AG09319 (cell line): ENCODE measurements at places on chromosomes 3 and 15.

DNA sequence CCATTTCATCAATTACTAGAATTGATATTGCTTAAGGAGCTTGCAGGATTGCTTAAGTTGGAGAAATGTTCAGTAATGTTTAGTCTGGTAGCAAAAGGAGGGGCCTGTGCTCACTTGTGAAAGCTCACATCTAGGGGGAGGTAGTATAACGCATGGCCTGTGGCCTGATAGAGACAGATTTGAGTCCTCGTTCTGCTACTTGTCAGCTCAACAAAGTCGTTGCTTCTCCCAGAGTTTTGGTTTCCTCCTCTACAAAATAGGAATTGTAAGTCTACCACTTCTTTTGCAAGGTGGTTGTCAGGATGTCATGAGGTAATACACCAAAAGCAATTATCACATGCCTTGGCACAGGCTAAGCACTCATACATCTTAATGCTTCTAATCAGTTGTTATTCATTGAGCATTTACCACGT lies 1.3 kb downstream of the ST3GAL6 start:
- no peak for DNase-seq

DNA sequence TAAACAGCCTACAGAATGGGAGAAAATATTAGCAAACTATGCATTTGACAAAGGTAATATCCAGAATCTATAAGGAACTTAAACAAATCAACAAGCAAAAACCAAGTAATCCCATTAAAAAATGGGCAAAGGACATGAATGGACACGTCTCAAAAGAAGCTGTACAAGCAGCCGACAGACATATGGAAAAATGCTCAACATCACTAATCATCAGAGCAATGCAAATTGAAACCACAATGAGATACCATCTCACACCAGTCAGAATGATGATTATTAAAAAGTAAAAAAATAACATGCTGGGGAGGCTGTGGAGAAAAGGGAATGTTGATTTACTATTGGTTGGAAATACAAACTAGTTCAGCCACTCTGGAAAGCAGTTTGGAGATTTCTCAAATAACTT lies 30.7 kb upstream of the PPM1L start:
- DNase-seq = no peak

- DNase-seq = no peak
Observed at GRCh38 chr15:70204652-70205051, 106.9 kb upstream of the TLE3 start.

DNA sequence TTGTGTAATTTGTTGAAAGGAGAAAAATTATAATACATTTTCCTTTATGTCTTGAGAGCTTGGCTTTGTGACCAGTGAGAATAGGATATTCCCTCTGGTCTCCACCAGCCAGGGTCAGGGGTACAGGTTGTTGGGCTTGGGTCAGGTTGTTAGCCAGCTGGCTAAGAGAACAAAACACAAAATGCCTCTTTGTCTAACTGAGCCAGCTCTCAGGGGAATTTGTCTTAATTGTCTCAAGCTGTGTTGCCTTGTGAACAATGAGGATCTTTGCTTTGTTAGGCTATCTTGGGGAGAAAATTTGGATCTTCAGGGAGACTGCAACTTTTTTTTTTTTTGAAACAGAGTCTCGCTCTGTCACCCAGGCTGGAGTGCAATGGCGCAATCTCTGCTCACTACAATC lies 17.7 kb upstream of the GK5 start:
- DNase-seq = no peak

GRCh38 chr3:135792858-135793475 lies 172.6 kb upstream of the PPP2R3A start:
- DNase-seq = no peak

DNA sequence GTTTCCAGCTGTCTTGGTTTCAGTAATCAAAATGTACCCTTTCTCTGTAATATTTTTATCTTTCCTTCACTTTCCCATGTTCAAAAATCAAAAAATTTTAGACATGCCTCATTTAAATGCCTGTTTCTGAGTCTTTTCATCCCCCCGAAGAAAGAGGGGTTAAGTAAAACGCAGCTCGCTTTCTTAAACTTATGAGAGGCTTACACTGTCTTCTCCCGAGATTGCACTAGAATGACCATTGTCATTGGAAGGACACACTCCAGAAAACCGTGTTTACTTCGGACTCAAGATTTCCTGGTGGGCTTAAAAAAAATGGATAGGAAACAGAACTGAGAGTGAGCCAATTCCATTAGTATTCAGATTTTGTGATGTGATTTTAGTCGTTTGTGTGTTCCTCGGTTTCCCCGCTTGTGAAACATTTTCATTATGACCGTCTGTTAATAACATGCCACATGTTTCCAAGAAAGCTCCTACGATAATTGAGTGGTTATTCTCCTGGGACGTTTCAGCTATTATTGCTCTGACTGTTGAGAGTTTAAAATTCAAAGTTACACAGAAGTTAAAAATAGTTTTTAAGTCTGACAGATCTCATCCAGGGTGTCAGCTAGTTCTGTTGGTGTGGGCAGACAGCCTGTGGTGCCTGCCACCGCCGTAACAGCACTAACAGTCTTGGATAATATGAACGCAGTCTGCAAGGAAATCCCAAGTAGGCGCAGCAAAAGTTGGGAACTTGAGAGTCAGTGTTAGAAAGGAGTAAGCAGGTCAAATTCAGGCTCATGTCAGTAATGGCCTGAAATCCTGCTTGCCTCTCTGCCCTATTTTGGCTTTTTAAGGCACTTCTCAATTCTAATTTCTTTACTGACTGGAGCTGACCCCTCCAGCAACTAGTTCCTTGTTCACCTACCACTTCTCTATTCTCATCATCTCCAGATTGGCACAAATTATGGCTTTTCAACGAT lies 1.5 kb downstream of the CRYBG3 start:
- DNase-seq = no peak

GRCh38 chr3:161263057-161263456 lies 41.9 kb downstream of the NMD3 start:
- DNase-seq = no peak

GRCh38 chr3:69343875-69344274 lies 42.0 kb downstream of the FRMD4B start:
- no peak for DNase-seq

GRCh38 chr15:92097474-92098178 lies 244.1 kb downstream of the SLCO3A1 start:
- no peak for DNase-seq

GRCh38 chr3:56879436-56880215 lies 77.9 kb upstream of the ARHGEF3 start:
- no peak for DNase-seq

DNA sequence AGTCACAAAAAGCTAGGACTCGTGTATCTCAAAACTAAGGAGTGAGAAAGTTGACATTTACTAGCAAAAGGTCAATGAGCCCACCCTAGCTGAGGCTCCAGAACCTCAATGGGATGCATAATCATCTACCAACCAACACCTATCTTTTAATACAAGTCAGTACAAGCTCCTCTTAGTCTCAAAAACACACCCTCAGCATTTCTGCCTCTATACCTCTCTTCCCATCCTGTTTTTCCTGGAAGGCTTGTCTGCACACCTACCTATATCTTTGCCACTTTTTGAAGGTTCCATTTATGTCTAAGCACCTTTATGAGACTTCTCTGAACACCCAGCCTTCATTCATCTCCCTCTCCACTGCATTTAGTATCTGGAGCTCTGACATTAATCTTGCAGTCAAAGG lies 10.0 kb downstream of the WWTR1 start:
- DNase-seq = no peak

- DNase-seq = no peak
Observed at GRCh38 chr3:33883951-33884561, 85.6 kb downstream of the PDCD6IP start.

DNA sequence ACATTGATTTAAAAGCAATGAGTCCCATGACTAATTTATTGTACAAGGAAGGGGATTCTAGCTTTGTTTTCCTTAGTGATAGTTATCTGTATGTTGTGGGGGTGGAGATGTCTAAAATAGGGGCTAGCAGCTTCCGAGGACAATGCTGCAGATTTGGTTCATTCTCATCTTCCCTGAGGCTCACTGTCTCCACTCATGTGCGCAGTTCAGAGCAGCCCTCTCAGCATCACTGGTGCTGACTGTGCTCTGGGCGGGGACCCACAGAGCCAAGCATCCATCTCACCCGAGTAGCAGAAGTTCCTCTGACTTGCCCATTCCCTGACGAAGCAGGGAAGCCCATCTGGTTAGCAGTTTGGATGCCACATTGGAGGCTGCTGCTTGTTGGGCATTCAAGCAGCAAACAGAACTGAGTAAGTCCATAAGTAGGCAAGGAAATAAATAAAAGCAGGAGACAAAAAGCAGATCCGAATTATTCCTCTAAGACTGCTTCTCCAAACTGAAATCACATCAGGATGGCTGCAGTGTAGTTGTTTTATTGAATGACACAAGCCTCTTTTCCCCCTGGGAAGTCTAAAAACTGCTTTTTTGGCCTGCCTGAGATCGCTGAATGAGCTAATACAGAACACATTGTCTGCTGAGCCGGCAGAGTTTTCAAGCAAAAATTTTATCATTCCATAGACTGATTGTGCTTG lies 27.5 kb downstream of the RARB start:
- no peak for DNase-seq

- DNase-seq = no peak
Observed at GRCh38 chr3:115860766-115861165, 237.5 kb downstream of the GAP43 start.
